ENCODE measurements at places on chromosomes 11 and 22.

- no peak for DNase-seq
These were observed 1862.9 kb upstream of the RAG2 start for GRCh38 chr11:38460896-38461295.

- DNase-seq, result no peak
These were observed 147.6 kb downstream of the FBXO7 start for GRCh38 chr22:32622004-32622743.

GRCh38 chr11:31809857-31810778, 1.0 kb downstream of the PAX6 start:
- no peak for DNase-seq

DNA sequence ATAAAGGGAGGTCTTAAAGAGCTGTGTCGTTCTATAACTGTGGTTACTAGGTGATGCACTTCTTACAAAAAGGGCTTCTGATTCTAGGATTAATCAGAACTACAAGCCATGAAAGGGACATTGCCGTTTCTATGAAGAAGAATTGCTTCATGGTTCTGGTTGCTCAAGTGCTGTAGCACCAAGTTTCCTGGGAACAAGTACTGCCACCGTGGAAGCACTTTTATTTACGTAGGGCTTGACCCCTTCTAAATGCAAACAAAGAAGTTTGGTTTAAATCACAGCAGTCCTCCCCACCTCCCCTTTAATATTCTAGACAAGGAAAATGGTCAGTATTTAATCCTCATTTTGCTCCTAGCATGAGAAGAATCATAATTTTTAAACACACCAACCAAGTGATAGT, 9.8 kb downstream of the YAP1 start:
- DNase-seq, result no peak

DNA sequence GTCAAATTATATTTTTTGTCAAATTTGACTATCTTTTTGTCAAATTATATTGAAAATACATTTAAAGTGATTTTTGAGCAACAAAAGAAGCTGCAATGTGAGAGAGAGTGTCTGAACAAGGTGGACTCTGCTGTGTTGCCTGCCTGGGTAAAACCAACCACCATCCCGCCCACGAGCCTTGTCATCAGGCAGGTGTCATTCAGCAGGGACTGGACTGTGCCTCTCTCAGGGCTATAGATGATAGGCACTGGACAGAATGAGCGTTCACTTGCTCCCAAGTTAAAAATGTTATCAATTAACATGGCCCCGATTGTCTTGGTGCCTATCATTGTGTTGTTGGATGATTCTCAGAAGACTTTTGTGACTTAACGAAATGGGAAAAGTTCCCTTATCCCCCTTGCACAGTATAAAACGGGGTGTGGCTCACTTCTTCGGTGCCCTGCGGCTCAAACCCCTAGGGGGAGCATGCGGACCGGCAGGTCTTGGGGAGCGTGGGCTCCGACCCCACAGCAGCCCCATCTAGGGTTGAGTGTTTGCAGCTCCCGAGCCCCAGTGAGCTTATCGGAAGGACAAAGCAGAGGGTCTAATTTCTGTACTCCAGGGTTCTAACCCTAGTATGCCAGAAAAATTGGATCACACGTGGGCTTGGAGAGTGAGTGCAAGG, 1.7 kb downstream of the APOL5 start:
- DNase-seq, result no peak
